ENCODE measurements at places on chromosomes 12 and 14.

- no peak for DNase-seq
Measured at GRCh38 chr12:27094726-27095125, 12.3 kb upstream of the C12orf71 start.

DNA sequence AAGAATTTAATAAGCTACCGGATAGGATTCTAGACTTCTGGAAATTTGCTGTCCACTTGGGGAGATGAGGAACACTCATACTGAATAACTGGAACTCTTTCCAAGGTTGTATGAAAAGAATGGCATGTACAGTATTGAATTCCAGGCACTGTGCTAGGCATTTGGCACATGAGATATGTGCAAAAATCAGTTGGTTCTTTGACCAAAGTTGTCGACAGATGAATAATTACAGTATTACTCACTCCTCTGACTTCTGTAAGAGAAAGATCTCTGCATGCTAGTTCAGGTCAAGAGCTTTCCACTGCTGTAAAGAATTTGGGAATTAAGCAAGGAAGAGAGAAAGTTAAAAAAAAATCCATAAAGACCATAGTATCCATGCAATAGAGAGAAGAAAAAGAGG, 764.7 kb downstream of the BCL11B start:
- DNase-seq = no peak

DNA sequence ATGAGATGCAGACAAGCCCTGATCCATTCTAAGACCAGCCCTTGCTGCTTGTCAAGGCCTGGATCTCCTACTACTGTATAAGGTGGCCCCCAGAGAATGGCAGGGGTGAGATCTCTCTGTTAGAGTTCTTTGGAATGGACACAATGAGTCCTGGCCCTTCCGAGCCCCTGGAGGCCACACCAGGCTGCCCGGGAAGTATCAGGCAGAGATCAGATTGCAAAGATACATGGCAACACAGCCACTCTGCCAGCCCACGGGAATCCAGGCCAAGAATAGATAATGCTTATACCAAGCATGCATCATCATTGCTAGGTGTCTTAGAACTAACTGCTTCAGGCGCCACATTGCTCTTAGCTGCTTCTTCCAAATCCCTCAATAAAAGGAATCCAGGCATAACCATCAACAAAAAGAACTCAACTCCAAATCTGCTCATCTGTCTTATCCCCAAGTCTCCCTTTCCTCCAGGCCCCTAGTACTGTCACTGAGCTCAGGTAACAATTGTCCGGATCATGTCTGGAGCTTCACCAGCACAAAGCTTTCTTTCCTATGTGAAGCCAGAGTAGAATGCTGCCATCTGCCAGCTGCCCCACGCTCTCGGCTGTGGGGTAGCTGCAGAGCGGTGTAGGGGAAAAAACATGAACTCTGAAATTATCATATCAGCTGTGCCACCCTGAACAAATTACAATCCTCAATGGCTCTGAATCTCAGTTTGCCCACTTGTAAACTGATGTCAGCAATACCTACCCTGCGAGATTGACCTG, 5.5 kb upstream of the VASH1 start:
- DNase-seq = no peak

DNA sequence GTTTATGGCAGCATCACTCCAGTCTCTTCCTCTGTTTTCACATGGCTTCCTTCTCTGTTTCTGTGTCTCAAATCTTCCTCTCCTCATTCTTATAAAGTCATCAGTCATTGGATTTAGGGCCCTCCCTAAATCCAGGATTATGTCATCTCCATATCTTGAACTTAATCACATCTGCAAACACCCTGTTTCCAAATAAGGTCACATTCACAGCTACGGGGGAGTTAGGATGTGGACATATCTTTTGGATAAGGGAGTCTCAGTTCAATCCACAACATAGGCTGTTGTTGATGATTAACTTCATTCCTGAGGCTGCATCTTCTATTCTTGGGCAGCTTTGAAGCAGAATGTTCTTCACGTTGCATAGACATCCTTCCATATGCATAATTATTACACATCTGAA, 40.3 kb upstream of the NTF3 start:
- DNase-seq = no peak

GRCh38 chr14:89486961-89487360, 69.9 kb upstream of the FOXN3 start:
- DNase-seq = no peak
